Psoas muscle (tissue), 8 donors: ENCODE measurements at places on chromosomes 3 and 15. TPM values are rescaled to one million over a fixed set of nuclear protein-coding genes. Genes with fewer than 3 reads are reported as not detected.

DNA sequence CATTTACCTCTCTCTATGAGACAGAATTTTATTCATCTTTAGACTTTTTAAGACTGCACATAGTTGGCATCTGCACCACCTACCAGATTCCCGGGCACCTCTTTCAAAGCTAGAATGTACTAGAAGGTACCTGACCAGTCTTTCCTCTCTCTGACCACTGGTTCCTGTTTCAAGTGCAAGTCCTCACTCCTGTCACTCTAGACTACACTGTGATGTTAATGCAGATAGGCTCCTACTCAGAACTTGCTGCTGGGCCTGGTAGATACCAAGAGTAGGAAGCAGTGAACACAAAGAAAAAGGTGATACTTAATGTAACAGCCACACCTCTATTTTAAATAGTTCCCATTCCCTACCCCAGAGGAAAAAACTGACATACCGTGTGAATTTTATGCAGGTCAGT lies 8.1 kb upstream of the TCAIM start:
- DNase-seq: no peak

DNA sequence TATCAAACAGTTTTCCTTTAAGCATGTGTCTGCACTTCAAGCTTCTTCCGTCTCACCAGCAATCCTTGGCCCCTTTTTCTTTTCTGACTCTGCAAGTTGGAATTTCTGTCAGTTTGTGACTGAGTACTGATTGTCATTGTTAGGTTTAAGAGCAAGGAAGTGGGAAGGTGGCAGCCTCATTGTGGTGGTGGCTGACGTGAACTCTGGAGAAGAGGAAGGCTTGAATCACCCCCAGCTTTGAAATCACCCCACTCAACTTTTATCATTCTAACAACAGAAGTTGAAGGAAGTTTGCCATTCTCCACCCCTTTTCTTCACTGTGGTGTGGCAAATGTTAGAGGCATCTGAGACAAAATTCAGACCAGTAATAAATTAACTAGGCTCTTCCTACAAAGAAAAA lies 231.6 kb upstream of the AGTR1 start:
- DNase-seq: no peak

GRCh38 chr3:157573281-157573680 lies 70.1 kb upstream of the VEPH1 start:
- DNase-seq: no peak

- no peak for DNase-seq
These were observed 90.1 kb upstream of the RGMA start for GRCh38 chr15:93179072-93179471.

DNA sequence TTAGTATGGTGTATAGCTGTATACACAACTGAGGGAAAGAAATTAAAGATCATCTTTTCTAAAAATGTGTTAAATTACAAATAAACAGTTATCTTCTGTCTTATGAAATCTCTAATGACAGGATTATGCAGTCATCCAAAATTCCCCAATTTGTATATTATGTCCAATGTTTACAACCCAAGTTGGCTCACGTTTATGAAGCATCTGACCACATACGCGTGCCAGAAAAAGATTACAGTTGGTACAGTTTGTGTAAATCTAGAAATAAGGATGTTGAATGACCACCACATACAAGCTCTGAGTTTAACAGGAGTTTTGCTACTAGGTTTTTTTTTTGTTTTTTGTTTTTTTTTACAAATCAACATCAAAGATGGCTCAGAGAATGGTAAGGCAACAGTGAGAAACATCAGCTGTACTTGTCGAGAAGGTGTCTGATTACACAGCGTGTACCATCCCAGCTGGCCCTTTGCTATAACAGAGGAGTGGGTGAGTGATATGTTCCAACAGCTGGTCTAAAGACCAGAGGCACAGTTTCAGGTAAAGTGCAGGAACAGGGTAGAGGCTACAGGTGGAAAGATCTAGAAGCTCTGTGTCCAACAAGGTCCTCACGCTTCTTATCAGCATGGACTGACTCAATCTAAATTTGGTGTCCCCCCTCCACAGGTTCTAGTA lies 47.1 kb downstream of the USF3 start:
- DNase-seq: no peak

GRCh38 chr3:31312400-31312799 lies 220.3 kb upstream of the STT3B start:
- DNase-seq: no peak

DNA sequence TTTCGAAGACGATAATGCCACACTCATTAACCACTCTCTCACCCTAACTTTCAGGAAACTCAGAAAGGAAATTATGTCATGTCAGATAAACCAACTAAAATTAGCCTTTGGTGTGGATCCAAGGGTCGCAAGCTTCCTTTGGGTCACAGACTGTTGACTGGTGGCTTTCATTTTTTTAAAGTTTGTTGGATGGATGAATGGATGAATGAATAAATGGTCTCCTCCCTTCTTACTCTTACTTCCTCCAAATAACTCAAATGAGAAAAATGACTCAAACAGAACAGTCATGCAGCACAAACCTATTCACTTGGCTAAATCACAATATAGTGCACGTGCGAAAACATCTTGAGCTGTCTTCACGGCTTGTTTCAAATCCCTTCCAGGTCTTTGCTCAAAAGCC lies 82.9 kb upstream of the HACD2 start:
- DNase-seq: no peak

Gene PARP15
- total RNA-seq: 1.0 TPM

- no peak for DNase-seq
These were observed 322.7 kb downstream of the SV2B start for GRCh38 chr15:91422797-91423196.

GRCh38 chr3:184227481-184227935 lies 1.9 kb upstream of the VWA5B2 start:
- no peak for DNase-seq

Gene ZNF660
- 1.2 TPM for total RNA-seq

Gene TRAT1
- total RNA-seq: not detected

Gene PLSCR4
- 13.5 TPM for total RNA-seq

DNA sequence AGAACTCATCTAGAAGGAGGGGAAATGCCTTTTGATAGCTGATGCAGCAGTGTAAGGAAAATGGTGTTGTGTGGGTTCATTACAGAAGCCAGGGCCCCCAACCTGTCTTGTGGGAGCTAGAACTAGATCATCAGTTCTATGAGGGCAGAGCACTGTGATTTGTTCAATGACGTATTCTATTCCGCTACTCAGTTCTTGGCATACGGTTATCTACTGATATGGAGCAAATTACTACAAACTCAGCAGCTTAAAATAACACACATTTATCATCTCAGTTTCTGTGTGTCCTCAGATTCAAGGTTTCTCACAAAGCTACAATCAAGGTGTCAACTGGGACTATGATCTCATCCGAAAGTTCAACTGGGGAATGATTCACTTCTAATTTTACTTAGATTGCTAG lies 250.5 kb downstream of the FEZF2 start:
- DNase-seq: no peak

DNA sequence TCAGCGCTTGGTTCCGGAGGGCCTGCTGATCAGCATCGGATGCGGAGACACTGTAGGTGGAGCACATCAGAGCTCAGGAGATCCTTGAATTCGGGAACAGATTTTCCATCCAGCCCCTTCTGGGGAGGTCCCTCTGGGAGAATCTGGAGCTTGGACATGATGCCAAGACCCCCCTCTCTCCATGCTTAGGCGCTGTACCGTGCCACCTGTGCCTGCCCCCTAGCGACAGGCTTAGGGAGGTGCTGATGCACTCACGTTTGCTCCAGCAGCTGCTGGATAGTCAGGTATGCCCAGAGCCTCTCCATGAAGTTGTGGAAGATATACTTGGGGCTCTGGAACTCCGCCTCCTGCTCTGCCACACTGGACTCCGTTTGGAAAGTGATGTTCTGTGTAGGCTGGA lies 9.7 kb downstream of the ITIH4 start:
- no peak for DNase-seq

GRCh38 chr3:194141415-194142155 lies 5.6 kb downstream of the HES1 start:
- peak; percentile 94 for DNase-seq

DNA sequence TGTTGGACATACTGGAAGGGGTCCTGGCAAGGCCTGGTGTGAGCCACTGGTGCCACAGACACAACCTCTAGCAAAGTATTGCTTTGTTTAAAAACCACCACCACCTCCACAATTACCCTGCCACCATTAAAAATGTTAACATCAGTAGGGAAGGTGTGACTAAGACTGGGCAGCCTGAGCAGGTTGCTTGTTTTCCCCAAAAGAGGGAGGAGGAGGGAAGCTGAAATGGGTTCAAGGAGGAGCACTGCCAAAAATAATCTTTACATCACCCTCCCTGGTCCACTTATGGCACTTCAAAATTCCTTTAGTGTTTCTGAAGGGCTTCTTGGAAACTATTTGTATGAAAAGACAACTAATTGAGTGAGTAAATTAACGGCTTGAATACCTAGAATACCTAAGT lies 99.8 kb upstream of the FGF7 start:
- DNase-seq: no peak

Gene STRIT1
- 714 TPM for total RNA-seq

- peak; percentile 77 for DNase-seq
These were observed 32.4 kb upstream of the ALDH1L1 start for GRCh38 chr3:126212620-126213378.

GRCh38 chr15:99117563-99118257 lies 12.8 kb downstream of the SYNM start:
- no peak for DNase-seq

DNA sequence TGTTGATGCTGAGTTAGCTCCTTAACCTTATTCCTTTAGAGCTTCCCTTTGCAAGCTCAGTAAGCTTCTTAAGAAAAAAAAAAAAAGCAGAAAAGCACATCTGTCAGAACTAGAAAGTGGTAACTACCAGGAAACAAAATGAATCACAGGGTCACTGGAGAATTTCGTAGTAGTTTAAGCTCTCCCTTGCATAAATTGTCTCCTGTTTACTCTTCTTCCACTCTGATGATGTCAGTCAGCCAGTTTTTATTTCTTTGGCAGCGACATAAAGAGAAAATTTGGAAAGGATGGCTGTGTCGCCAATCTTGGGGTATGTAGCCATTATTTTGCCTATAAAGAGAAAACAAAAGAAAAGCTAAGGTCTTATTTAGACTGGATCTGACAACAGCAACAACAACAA lies 3.2 kb upstream of the GABRR3 start:
- no peak for DNase-seq

GRCh38 chr15:59266028-59266427 lies 59.4 kb downstream of the LDHAL6B start:
- DNase-seq: no peak

Gene IL17RB
- 0.97 TPM for total RNA-seq

DNA sequence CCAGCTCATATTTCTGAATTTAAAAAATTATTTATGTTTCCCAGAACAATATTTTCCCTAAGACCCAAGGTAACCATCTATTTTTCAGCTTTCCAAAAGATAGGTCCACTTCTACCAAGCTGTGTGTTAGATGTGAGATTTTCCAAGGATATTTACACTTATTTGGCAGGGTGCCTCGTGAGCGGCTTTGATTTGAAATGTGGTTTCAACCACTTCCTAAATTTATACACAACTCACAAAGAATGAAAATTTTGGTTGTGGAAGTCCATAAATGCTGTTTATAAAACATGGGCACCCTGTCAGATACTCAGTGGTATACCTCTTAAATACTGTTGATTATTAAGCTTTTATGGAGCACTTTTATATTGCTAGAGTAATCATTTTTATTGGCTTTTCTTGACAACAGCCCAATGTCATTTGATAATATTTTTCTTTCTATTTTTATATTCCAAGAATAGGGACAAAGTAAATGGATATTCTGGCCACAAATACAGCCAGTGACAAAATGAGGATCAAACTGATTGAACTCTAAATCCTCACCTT lies 57.6 kb downstream of the GAP43 start:
- DNase-seq: no peak

GRCh38 chr3:27326202-27326601 lies 43.0 kb downstream of the NEK10 start:
- no peak for DNase-seq

Gene LNP1
- 3.2 TPM for total RNA-seq

DNA sequence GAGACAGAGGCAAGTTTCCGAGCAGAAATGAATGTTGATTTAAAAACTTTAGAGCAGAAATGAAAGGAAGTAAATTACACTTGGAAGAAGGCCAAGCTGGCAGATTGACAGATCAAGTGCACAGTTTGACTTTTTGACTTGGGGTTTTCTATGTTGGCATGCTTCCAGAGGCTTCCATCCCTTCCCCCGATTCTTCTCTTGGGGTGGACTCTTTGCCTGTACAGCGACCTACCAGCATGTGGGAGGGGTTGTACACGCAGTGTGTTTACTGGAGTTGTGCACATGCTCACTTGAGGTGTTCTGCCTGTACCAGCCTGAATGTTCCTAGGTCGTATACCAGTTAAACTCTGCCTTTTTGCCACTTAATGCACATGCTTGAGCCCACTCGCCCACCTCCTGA lies 701.5 kb upstream of the GBE1 start:
- no peak for DNase-seq

Gene GPR62
- 0.45 TPM for total RNA-seq

GRCh38 chr15:42384597-42384996 lies 25.3 kb downstream of the CAPN3 start:
- no peak for DNase-seq

Gene FILIP1L
- 78.5 TPM for total RNA-seq

GRCh38 chr3:127748754-127749327 lies 73.5 kb downstream of the MGLL start:
- DNase-seq: no peak

GRCh38 chr15:57061281-57061680 lies 142.8 kb downstream of the TCF12 start:
- no peak for DNase-seq

Gene GADL1
- 1.7 TPM for total RNA-seq

GRCh38 chr3:127774647-127775046 lies 47.7 kb downstream of the MGLL start:
- no peak for DNase-seq
